ENCODE measurements at places on chromosomes 1 and 21. TPM values are rescaled to one million over a fixed set of nuclear protein-coding genes. Genes with fewer than 3 reads are reported as not detected.

Gene RPE65
- 0.31 TPM for polyA plus RNA-seq

- no peak for DNase-seq
Observed at GRCh38 chr1:7363450-7363849, 407.6 kb upstream of the VAMP3 start.

DNA sequence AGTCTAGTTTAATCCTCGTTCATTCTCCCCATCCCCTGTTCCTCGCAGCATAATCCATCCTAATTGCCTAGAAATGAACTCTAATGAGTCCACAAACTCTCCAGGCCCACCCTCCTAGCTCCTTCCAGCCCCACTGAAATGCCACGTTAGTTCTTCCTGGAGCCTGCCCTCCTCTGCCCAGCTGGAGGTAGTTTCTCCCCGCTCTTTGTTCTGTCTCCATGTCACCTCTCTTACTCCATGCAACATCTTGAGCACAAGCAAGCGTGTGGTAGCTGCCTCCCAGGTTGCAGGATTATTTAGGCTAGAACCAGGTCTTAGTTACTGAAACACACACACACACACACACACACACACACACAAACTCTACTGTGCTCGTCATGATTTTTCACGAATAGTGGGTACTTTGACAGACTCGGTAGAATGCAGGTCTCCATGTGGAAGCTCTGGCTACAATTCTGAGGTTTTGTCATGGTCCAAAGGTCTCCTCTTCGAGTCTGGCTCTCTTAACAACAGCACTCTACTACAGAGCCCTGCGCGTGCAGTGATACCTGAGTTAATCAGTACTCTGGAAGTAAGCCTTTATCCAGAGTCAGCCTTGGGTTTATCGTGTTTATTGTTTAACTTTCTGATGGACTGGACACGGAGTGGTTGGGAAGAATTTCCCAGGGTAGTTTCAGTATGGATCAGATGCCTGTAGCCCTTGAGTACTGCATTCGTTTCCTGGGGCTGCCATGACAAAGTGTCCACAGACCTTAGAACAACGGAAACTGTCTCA lies 27.5 kb downstream of the HUNK start:
- no peak for DNase-seq

Gene TINAGL1
- 34.9 TPM for polyA plus RNA-seq

Gene AZIN2
- 8.2 TPM for polyA plus RNA-seq

Data from renal cortex interstitium (tissue), 15 donors.